Mammary microvascular endothelial cell (primary cell): ENCODE measurements at places on chromosomes 1 and 21. TPM values are rescaled to one million over a fixed set of nuclear protein-coding genes. Genes with fewer than 3 reads are reported as not detected.

Gene TRIM17
- total RNA-seq = not detected in 2 replicates

Gene MR1
- 7.4 and 8.8 TPM in 2 replicates for total RNA-seq

Gene FMO1
- total RNA-seq = not detected in 2 replicates

Gene ARHGEF2
- 79.5 and 79.9 TPM in 2 replicates for total RNA-seq

Gene OR2G6
- total RNA-seq = not detected in 2 replicates

Gene REG4
- total RNA-seq = not detected in 2 replicates

Gene TTC39A
- total RNA-seq = 1.1 and 5.3 TPM in 2 replicates
